Tracheal epithelial cell (primary cell): ENCODE measurements at places on chromosomes 5 and 9. TPM values are rescaled to one million over a fixed set of nuclear protein-coding genes. Genes with fewer than 3 reads are reported as not detected.

Gene IL13
- not detected in 2 replicates for total RNA-seq

Gene HINT1
- total RNA-seq, result 212 and 295 TPM in 2 replicates

Gene PCDHGA9
- total RNA-seq, result 0.72 and 0.85 TPM in 2 replicates

Gene SLC36A3
- not detected in 2 replicates for total RNA-seq

Gene GRM6
- not detected in 2 replicates for total RNA-seq

Gene GABRA1
- total RNA-seq, result not detected in 2 replicates

Gene CKMT2
- total RNA-seq, result not detected in 2 replicates

Gene PCDH12
- 0.72 TPM in 1 of 2 replicates, not detected in the other for total RNA-seq

Gene UGCG
- 67.8 and 198 TPM in 2 replicates for total RNA-seq

Gene FBN2
- total RNA-seq, result 21.2 and 38.6 TPM in 2 replicates

Gene TMEM174
- total RNA-seq, result not detected in 2 replicates

Gene LCN9
- total RNA-seq, result not detected in 2 replicates

Gene NR5A1
- 0.21 TPM in 1 of 2 replicates, not detected in the other for total RNA-seq

Gene DNAI1
- total RNA-seq, result not detected in 2 replicates

Gene GRIA1
- total RNA-seq, result not detected in 2 replicates

Gene MYMK
- not detected in 2 replicates for total RNA-seq

Gene SPRY4
- total RNA-seq, result 3.2 and 3.6 TPM in 2 replicates

Gene PGM5
- under 0.01 and 0.72 TPM in 2 replicates for total RNA-seq

Gene TMEM252
- not detected in 2 replicates for total RNA-seq

Gene BTNL3
- total RNA-seq, result not detected in 2 replicates

Gene CDC20B
- not detected in 2 replicates for total RNA-seq

Gene RNF180
- 4.5 and 5.3 TPM in 2 replicates for total RNA-seq

Gene GARIN3
- not detected in 2 replicates for total RNA-seq

Gene PDZD2
- total RNA-seq, result 7.7 and 8.3 TPM in 2 replicates

Gene DMAC1
- total RNA-seq, result 11.3 and 12.1 TPM in 2 replicates

Gene SLC22A4
- total RNA-seq, result under 0.01 and 2.9 TPM in 2 replicates

Gene DEPDC1B
- 2.1 and 4.6 TPM in 2 replicates for total RNA-seq

Gene HMGCS1
- 86.3 and 157 TPM in 2 replicates for total RNA-seq

Gene CATSPER3
- total RNA-seq, result under 0.01 TPM in 1 of 2 replicates, not detected in the other

Gene PRRT1B
- total RNA-seq, result not detected in 2 replicates

Gene LIFR
- 5.8 and 11.1 TPM in 2 replicates for total RNA-seq

Gene SPATA31E1
- total RNA-seq, result not detected in 2 replicates

Gene ZNF483
- total RNA-seq, result 0.64 and 1.4 TPM in 2 replicates

Gene NREP
- 9.8 and 12.5 TPM in 2 replicates for total RNA-seq

Gene SPATA31A3
- total RNA-seq, result not detected in 2 replicates

Gene HNRNPK
- total RNA-seq, result 518 and 611 TPM in 2 replicates

Gene ISL1
- 0.96 and 1.9 TPM in 2 replicates for total RNA-seq

Gene BTNL8
- total RNA-seq, result 0.24 TPM in 1 of 2 replicates, not detected in the other

Gene SOX30
- total RNA-seq, result 0.24 TPM in 1 of 2 replicates, not detected in the other

Gene KCNT1
- not detected in 2 replicates for total RNA-seq

Gene C9orf152
- under 0.01 TPM in 1 of 2 replicates, not detected in the other for total RNA-seq

Gene NPR3
- 2.9 and 12.8 TPM in 2 replicates for total RNA-seq
